ENCODE measurements at places on chromosomes 7 and 10.
A peak's percentile ranks its signal among the peaks of the same experiment; 100 is the strongest.

DNA sequence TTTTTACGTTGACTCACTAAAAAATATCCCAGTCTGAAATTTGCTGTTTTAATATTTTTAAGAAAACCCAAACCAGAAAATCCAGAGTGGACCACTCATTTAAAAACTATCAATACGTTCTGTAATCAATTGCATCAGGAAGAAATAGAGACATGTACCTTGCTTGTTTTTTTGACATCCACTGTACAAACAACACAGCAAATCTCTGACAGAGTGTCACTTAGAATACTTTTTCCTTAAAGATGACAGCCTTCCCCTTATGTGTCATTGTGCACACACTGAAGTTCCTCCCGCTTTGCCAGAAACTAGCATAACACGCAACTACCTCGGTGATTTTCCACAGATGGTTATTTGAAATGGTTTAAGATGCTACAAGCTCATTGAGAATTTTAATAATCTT lies 321.7 kb upstream of the PFKP start:
- DNase-seq = no peak

DNA sequence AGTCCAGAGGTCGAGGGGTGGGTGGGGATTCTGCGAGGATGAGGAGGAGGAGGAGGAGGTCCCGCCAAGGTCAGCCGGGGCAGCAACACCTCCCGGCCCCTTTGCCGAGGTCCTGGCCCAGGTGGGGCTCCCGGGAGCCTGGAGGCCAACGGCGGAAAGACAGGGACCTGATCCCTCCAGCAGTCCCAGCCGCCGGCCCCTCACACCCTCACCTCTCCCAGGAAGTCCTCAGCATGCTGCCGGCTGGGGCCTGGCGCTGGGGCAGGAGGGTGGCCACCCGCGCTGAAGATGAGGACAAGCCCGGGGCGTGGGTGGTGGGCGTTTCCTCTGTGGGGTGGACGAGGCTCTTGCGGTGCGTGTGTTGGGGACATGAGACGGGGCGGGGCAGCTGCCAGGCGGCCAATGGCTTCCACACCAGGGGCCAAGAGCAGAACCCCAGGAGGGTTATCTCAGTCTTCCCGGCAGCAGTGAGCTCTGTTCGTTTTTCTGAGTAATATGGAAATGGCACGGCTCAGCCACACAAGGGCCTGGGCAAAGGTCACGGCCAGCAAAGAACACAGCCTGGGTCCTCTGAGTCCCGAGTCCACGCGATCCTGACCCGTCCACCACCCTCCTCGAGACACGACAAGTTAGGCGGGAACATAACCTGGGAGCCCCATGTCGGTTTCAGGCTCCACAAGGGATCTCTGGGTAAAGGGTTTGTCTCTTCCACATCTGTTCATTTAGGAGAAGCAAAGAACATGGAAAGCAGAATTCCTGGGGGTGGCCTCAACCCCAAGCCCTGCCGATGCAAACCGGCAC lies 82.9 kb upstream of the PDGFA start:
- DNase-seq = no peak

DNA sequence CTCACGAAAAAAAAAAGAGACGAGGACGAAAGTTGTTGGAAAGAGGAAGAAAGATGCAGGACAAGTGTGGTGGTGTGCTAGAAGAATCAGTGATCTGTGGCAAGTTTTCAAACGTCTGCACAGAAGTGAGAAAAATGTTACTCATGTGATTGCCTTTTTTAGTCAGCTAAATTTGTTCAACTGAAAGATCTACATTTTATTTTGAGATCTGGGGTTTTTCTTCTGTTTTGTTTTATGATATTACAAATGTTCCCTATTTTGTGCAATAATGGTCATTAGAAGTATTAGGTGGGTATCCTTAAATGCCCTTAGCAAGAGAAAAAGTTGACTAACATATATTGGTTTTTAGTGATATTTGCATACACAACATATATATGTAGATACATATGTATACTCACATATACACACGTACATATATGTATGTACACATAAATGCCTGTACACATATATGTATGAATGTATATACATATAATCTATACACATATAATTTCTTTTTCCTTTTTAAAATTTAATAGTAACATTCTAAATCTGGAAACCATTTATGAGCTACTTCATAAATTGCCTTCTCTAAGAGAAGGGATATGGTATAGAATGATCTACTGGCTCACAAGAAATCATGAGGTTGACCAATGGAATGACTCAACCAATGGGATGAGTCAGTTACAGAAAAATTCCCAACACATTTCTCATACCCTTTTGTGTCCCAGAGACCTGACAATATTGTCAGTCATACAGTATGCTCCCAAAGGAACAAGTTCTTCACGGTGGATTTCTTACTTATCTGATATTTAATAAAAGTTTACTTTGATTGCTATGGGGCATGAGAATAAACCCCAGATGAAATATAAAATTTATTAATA lies 38.4 kb downstream of the SLC39A12 start:
- DNase-seq = no peak

DNA sequence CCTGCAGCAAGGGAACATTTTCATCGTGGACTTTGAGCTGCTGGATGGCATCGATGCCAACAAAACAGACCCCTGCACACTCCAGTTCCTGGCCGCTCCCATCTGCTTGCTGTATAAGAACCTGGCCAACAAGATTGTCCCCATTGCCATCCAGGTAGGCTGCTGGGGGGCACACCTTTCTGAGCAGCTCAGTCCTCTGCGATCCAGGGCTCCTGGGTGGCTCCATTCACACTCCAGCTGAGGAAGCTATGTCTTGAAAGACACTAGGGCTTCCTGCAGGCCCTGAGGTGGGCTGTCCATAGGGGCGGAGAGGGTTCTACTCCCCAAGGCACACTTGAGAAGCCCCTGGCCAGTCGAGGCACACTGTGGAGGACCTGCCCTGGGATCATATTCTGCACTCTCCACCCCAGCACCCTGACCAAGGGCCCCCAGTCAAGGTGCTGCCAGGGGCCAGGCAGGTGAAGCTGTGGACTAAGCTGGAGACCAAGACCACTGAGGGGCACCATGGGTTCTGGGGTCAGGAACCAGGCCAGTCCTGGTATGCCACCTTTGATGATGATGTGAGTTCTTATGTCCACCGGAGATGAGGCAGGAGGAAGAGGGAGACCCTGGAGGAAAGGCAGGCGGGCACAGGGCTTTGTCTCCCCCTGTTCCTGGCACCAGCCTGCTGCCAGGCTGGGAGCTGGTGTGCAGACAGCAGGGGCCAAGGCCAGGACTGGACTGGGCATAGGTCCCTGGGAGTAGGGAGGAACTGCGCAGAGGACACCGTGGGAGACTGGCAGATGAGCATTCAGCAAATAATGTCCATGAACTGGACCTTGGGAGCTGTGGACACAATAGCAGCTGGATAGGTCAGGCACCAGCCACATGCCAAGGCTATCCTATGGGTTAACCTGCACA lies 54.8 kb downstream of the ALOX5 start:
- no peak for DNase-seq

DNA sequence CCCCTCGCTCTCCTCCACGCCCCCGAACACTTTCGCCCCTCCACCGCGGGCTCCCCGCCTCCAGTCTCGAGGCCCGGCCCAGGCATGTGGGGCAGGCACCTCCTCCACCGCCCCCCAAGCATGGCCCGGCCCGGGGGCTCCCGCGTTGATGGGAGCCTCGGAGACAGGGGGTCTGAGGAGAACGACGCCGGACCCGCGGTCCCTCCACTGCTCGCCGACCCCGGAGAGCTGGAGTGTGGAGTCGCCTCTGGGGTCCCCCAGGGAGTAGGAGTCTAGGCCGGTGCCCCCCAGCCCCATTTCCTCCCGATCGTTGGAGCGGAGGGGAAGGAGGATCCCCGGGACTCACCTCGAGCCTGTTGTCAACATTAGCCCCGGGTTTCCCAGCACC lies 206 bp downstream of the UPF2 start:
- no peak for DNase-seq

- no peak for DNase-seq
Observed at GRCh38 chr10:29420744-29421143, 131.9 kb downstream of the LYZL1 start.

- DNase-seq = peak; percentile 48
Observed at GRCh38 chr10:43204943-43205671, 61.8 kb downstream of the RASGEF1A start.

GRCh38 chr7:33810356-33810755 lies 95.0 kb upstream of the BMPER start:
- no peak for DNase-seq

GRCh38 chr7:154424350-154424749 lies 372.2 kb downstream of the DPP6 start:
- no peak for DNase-seq

DNA sequence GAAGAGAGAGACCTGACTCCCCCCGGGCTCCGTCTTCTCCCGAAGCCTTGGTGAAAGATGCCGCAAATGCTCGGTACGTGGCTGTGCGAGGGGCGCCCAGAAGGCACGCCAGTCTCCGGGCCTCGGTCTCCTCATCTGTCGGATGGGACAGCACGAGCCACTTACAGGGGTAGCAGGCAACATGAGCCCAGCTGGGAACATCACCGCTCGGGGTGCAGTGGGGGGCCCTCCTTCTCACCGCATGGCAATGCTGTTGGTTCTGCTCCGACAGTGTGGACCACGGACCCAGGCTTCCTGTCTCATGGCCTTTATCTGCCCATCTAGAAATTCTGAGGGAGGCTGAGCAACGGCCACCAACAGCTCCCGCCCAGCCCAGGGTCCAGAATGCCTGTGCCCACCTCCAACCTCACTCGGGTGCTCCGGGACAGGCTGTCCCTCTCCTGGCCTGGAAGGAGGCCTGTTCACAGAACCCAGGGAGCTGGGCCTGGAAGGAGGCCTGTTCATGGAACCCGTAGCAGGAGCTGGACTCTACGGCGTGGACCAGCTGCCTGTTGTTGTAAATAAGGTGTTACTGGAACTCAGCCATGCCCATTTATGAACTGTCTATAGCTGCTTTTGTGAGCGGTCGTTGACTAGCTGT lies 15.8 kb downstream of the ADAP1 start:
- no peak for DNase-seq

DNA sequence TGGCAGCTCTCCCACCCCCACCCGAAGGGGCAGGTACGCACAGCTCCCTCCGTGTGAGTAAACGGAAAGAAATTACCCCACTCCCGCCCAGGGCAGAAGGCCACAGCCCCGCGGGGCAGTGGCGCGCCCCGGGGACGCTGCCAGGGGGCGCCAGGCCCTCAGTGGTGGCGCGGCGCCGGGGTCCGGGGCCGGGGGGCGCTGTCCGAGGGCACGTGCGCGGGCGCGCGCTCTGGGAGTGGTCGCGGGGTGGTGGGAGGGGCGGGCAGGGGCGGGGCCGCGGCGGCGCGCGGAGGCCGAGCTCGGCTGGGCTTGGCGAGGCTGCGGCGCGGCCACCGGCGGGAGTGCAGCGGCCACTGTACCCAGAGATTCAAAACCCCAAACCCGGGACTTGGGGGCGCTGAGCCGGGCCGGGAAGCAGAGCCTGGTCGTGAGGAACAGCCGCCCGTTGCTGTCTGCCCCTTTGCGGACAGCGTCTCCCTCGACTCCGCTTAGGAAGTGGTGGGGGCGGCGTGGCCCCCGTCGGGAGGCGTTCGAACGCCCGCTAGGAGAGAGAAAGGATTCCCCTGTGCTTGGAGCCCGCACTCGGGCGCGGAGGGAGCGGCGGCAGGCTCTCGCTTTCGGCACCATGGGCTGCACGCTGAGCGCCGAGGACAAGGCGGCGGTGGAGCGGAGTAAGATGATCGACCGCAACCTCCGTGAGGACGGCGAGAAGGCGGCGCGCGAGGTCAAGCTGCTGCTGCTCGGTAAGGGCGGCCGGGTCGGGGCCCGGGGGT lies at the start of gene GNAI1:
TSS of gene GNAI1 (plus strand) at position 296 of the 773 bp plus-strand sequence. CDS start at position 626, 330 bp downstream.
- peak; percentile 73 for DNase-seq

GRCh38 chr10:13674645-13675588 lies 88.2 kb downstream of the PRPF18 start:
- no peak for DNase-seq

DNA sequence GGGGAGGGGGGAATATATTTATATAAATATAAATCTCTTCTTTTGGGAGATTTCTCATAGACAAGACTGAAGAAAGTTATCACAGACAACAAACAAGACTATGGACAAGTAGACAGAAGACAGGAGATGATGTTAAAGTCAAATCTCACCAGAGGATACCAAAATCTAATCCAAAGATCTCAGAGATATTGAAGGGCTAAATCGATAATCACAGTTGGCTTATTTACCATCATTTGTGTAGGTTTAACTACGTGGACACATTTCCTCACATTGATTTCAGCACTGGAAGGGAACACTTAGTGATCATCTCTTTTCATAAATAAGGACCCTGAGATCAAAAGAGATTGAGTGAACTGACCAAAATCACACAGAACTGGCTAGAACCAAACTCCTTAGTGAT lies 2.7 kb upstream of the INPP5F start:
- no peak for DNase-seq

DNA sequence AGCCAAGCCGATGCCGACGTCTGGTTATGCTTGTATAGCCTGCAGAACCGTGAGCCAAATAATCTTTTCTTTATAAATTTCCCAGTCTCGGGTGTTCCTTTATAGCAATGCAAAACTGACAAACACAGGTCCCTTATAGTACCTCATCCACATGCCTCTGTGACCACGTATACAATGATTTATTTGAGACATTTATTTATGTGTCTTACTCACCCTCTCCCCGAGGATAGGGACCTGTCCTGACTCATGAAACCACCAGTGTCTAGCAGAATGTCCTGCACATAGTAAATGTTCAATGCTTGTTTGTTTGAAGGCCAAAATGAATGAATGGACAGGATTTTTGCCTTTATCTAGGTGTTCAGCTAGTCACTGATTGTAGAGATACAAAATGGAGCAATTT lies 147.9 kb upstream of the FZD8 start:
- DNase-seq = no peak

DNA sequence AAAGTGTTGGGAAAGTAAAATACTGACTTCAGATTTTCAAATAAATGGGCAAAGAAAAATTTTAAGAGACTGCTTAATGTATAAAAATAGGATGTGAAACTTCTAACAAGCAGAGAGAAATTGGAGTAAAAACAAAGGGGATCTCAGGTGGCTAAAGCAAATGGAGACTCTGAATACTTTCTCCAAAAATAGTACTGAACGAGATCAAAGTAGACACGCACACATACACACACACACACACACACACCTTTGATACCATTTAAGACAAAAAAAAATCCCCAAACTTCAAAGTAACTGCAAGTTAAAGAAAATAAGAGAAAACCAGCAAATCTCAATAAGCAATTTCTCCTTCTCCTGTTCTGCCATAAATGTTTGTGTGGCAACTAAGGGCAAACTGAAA lies 307.3 kb downstream of the CRPPA start:
- DNase-seq = no peak

GRCh38 chr10:115771755-115772154 lies 501.3 kb downstream of the GFRA1 start:
- no peak for DNase-seq

All from globus pallidus (tissue), 1 donor.